CD4-positive, alpha-beta T cell treated with Interleukin-12 subunit alpha and Interleukin-12 subunit beta, for 1 hour (primary cell): ENCODE measurements at places on chromosomes 1 and 21.
A peak's percentile ranks its signal among the peaks of the same experiment; 100 is the strongest.

GRCh38 chr1:231628207-231628876, 1.8 kb downstream of the DISC1 start:
- peak; percentile 40 for DNase-seq

DNA sequence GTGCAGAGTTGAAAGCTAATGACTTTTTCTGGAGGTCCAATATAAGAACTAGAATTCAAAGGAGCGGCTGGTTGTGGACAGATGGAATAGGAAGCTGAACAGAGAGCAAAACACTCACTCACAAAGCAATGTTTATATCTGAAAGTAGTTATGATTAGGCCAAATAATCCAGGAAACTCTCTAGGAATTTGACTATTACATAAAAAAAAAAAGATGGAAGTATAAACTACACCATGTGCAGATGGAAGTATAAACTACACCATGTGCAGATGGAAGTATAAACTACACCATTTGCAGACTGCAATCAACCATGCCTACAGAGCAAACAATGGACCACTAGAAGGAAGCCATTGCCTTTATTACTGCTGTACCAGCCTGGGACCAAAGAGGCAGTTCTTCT, 771.1 kb downstream of the BRINP3 start:
- no peak for DNase-seq

DNA sequence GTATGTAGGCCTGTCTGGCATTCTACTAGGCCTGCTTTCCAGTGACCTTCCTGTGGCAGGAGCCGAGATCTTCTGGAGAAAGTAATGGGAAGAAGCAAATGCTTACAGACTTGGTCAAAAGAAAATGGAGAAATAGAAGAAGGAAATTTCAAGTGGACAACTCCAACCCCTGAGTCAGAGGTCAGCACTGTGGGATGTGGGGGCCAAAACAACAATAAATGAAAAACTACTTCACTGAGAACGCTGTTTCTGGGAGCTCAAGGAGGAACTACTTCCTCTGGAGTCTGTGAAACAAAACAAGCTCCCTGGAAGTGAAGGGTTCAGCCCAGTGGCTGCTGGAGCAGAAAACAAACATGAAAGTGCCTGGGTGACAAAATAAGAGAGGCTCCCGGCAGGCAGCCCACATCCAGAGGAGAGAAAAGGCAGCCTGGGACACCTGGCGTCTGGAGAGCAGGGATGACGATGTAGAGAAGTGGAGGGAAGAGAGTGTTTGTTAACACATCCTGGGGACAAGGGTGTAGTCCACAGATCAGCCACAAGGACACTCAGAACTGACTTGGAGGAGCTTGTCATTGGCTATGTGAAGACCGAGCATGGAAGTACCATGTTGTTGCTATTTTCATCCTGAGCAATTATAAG, 355.2 kb downstream of the SMYD3 start:
- DNase-seq = no peak

DNA sequence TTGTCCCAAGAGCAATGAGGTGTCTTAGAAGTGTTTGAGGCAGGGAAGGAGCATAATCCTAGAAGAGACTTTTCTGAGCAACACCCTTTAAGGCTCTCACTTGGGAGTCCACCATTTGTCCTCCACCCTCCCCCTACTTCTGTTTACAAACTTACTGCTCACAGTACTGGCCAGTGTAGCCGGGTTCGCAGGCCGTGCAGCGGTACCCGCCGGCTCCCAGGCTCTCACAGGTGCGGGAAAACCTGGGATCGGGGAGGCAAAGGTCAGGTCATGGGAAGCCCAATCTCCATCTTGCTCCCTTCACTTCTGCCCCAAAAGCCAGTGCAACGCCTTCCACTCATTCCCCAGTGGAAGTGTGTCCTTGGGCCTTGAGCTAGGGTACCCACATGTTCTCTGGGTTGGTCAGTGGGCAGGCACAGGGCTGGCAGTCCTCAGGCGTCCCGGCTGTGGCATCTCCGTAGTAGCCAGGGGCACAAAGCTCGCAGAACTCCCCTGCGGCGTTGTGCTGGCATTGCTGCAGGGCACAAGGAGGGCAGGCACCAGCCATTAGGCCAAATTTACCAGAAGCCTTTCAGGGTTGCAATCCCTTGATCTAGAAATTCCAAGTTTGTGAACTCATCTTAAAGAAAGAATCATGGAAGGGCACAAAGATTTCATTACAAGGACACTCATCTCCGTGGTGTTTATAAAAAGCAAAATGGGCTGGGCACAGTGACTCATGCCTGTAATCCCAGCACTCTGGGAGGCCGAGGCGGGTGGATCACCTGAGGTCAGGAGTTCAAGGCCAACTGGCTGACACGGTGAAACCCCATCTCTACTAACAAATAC, 49.8 kb downstream of the LDLRAD2 start:
- no peak for DNase-seq

DNA sequence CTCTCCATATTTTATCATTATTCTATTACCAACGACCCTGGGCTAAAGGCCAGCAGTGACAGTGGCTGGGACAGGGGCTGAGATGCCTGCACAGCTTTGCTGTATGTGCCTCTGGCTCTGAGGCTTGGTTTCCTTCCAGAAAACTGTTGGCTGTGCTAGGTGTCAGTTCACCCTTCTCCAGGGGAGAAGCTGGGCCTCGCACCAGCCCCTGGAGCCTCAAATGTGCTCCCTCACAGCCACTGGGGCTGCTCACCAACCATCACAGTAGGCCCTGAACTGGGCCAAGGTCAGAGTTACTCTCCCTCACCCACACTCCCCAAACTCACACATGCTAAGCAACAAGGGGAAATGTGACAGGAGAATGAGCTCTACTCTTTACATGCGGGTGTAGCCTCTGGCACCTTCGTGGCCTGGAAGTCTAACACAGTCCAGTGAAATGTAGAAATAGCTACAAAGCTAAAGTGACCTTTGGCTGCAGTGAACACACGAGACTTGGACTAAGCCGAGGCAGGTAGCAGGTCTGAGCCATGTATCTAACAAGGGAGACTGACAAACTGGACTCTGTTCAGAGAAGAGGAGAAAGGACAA, 4.7 kb upstream of the CD160 start:
- DNase-seq = no peak

DNA sequence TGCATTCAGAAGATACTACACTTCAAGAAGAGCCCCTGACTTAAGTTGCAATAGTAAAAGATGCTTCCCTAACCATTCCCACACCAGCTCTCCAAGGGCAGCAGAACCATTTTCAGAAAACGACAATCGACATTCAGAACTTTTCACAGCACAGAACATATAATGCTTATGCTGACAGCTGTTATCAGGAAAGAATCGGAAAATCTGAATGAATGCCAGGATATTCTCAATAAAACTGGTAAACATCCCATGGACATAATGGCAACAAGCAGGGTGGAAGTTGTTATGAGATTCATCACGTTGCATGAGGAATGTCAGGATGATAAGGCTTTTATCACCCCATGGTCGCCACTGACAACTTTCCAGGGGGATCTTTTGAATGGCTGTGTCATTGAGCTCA, 246.6 kb upstream of the CHRM3 start:
- no peak for DNase-seq

DNA sequence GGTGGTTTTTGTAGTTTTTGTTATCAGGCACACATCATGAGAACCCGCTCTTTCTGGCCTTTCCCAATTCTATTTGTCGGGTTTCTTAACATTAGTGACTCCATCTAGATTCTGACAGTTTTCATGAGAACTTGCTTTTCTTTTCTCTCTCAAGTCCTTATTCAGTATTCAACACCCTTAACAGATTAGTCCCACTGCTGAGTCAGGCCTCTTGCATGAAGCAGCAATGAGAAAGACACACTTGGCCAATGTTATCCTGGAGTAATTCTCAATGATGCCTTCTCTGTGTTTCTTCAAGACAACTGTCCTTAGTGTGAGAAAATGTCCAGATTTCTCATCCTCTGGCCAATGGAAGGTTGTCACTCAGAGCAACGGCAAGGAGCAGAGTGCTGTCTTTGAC, 11.3 kb downstream of the FMO2 start:
- no peak for DNase-seq

DNA sequence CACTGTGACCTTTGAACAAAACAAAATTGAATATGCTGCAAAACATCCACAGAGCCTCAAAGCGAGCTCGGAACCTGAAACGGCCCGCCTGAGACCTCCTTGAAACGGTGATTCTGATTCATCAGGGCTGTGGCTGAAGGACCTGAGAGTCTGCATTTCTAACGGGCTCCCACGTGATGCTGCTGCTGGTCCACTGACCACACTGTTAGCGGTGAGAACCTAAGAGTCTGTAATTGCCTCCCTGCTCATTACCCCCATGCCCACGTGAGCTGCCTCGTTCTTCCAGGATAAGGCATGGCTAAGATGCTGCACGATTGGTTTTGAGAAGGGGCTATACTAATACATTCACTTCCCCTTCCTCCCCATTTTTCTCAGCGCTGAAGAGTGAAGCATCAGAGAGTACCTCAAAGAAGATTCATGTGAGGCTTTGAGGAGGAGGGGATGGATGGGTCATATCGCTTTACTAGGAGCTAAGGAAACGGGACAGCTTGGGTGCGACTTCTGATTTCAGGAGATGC, 9.7 kb downstream of the TLR5 start:
- DNase-seq = no peak

DNA sequence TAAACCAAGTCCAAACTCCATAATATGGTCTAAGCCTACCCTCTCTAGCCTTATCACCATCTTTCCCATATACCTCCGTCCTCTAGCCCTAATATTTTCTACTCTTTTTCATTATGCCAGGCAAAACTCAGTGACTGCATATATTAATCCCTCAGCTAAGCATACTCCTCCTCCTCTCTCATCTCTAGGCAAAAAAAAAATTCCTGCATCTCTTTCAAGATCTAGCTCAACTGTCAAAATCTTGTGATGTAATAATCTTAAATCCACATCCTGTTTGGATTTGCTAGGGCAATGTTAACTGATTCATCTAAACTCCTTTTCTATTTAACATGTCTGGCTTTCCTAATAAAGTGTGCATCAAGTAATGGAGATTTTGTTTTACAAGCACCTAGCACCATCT, 20.4 kb downstream of the PRPF38A start:
- peak; percentile 13 for DNase-seq

GRCh38 chr1:225657462-225657989, 4.6 kb upstream of the ENAH start:
- no peak for DNase-seq

GRCh38 chr1:208053661-208054060, 142.7 kb upstream of the CD34 start:
- no peak for DNase-seq

DNA sequence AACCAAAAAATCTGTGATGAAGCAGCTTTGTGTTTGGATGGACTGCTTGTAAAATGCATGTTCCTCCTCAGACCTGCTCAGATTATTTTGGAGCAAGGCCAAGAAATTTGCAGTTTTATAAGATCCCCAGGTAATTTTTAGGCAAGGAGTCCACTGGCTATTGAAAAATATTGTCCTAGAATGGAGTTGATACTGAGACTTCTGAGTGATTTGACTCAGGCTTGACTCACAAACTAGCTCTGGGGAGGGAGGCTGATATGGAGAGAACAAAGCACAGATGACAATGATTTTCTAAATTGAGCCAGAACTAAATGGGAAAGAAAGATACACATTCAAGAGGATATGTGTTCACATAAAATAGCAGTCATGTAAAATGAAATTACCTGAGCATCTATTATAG, 36.7 kb downstream of the AGL start:
- DNase-seq = no peak

- no peak for DNase-seq
These were observed 49.1 kb upstream of the SDC3 start for GRCh38 chr1:30957560-30958222.

- DNase-seq = no peak
These were observed 415.7 kb upstream of the DAB1 start for GRCh38 chr1:57839526-57839925.

GRCh38 chr1:232992227-232992626, 41.8 kb downstream of the NTPCR start:
- DNase-seq = no peak

DNA sequence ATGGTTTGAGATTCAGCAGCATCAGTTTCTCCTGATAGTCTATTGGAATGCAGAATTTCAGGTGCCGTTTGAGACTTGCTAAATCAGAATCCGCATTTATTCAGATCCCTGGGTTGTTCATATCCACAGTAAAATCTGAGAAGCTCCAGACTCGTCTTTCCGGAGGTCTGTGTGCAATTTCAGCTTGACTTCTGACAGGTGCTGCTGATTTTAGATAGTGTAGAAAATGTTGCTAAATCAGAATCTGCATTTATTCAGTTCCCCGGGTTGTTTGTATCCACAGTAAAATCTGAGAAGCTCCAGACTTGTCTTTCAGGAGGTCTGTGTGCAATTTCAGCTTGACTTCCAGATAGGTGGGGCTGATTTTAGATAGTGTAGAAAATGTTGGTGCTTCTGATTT, 113.7 kb downstream of the PAPPA2 start:
- no peak for DNase-seq

DNA sequence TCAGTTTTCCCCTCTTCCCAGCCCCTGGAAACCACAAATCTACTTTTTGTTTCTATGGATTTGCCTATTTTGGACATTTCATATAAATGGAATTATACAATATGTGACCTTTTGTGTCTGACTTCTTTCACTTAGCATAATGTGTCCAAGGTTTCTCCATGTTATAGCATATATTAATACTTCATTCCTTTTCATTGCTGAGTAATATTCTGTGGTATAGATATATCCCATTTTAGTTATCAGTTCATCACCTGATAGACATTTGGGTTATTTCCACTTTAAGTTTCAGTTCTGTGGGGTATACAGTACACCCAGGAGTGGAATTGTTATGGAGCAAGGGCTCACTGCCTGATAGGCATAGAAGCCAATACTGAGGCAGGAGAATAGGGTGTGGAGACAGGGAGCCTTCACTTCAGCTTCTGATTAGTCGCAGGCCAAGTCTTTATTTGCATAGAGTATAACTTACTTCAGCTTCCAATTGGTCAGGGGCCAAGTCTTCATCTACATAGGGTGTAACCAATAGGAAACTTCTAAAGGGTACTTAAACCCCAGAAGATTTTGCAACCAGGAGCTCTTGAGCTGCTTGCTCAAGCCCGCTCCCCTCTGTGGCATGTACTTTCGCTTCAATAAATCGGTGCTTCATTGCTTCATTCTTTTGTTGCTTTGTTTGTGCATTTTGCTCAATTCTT, 8.3 kb upstream of the NVL start:
- DNase-seq = no peak

- no peak for DNase-seq
These were observed 31.9 kb downstream of the PDC start for GRCh38 chr1:186429017-186429416.

- no peak for DNase-seq
These were observed 482.2 kb downstream of the PTPRC start for GRCh38 chr1:199121047-199121446.
